ENCODE measurements at places on chromosomes 6 and 20. TPM values are rescaled to one million over a fixed set of nuclear protein-coding genes. Genes with fewer than 3 reads are reported as not detected.

ENPP5 gene
- 4.7 TPM for total RNA-seq

RNF144B gene
- 18.7 TPM for total RNA-seq

GTSF1L gene
- total RNA-seq, result not detected

BIRC7 gene
- total RNA-seq, result not detected

HSD17B8 gene
- total RNA-seq, result 8.8 TPM

XKR7 gene
- total RNA-seq, result not detected

NINL gene
- total RNA-seq, result 22.2 TPM

OR2B3 gene
- total RNA-seq, result not detected

CD83 gene
- 23.1 TPM for total RNA-seq

KCNQ2 gene
- not detected for total RNA-seq

C6orf58 gene
- not detected for total RNA-seq

ENPP3 gene
- total RNA-seq, result 1.1 TPM

ZNF334 gene
- total RNA-seq, result 15.1 TPM

GSTA2 gene
- 0.46 TPM for total RNA-seq

DEFB115 gene
- not detected for total RNA-seq

SMPDL3A gene
- 3.5 TPM for total RNA-seq

DPPA5 gene
- total RNA-seq, result not detected

VSTM2L gene
- total RNA-seq, result 3.0 TPM

FRMD1 gene
- total RNA-seq, result not detected

TCP11 gene
- total RNA-seq, result not detected

RAB44 gene
- total RNA-seq, result 0.15 TPM

SMLR1 gene
- not detected for total RNA-seq

PRRT1 gene
- total RNA-seq, result 3.6 TPM

ADGRF5 gene
- 7.0 TPM for total RNA-seq

RALGAPA2 gene
- 22.1 TPM for total RNA-seq

PPP1R3G gene
- 2.9 TPM for total RNA-seq

HLA-DOA gene
- 5.0 TPM for total RNA-seq

SLC17A9 gene
- total RNA-seq, result 7.3 TPM

COL12A1 gene
- total RNA-seq, result 207 TPM

PPP1R16B gene
- 0.92 TPM for total RNA-seq

BPI gene
- total RNA-seq, result 1.2 TPM

COL21A1 gene
- total RNA-seq, result 7.6 TPM

KCNS1 gene
- not detected for total RNA-seq

HRH3 gene
- not detected for total RNA-seq

BMP7 gene
- 1.3 TPM for total RNA-seq

HLA-DQB1 gene
- 0.36 TPM for total RNA-seq

TREM2 gene
- total RNA-seq, result 3.1 TPM

TRIM38 gene
- total RNA-seq, result 7.7 TPM

SLC22A1 gene
- total RNA-seq, result 1.9 TPM

CCN6 gene
- not detected for total RNA-seq
